ENCODE measurements at places on chromosomes 4 and X.

- DNase-seq, result no peak
These were observed 748.0 kb downstream of the PCDH18 start for GRCh38 chr4:136784326-136784725.

DNA sequence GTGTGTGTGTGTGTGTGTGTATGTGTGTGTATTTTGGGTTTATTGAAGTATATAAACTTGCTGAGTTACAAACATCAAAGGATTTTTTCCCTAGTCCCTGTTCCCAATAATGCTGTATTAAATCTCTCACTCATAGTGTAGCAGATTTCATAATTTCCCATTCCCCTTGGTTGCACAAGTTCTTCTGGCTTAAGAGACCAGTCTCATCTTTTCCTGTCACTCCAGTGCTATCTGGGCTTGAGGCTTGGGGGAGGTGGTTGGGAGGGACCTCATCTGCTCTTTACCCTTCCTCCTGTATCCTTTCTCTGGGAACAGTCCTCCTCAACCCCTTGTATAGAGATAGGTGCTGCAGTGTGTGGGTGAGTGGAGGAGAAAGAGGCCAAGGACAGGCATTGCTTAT is 285.4 kb upstream of the BOD1L1 start:
- DNase-seq, result no peak

- DNase-seq, result no peak
These were observed at the start of gene NDST4 for GRCh38 chr4:115113506-115114106. TSS of gene NDST4 (minus strand) at chr4:115113620. CDS start at chr4:115077036, 36,584 bp downstream.

DNA sequence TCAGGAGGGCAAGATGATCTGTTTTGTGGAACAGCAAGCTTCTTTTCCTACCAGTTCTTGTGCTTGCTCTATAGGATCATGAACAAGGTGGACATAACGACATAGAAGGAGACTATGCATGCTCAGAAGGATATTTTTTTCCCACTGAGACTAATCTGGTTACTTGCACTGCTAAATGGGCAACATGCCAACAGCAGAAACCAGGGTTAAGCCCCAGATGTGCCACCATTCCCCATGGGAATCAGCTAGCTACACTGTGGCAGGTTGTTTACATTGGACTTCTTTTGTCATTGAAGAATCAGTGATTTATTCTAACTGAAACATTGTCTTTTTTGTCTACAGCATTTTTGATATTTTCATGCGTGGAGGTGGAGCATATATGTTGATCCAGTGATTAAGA is 165.6 kb downstream of the C4orf33 start:
- no peak for DNase-seq

DNA sequence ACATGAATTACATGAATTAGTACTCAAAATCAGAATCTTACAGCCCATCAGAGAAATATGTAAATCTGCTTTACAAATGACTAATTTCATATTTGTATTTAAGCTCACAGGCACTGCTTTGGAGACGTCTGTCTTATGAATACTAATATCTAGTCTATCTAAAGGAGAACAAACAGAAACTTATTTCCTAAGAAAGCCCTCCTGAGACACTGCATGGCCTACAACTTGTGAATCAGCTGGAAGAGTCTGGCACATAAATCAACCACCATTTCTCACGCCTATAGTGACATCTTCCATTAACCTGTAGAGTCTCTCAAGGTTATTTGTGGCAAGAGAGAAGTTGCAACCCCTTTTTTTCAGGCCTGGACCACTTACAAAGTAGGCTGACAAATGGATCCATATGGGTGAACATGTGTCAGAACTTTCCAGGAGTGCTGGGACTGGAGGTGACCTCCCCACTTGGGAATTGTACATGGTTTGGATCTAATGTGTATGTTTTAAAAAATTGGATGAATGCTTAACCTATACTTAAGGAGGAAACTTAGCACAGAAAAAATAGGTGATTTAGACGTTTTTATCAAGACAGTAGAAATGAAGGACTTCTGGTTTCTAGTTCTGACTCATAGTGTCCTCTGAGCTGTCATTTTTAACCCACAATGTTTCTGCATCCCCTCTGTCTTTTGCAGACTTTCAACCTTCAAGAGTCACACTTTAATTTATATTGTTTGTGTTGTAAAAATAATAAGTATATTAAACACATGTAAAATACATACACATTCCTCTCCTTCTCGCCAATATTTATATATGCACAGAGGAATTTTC is 83.2 kb upstream of the ARHGAP24 start:
- DNase-seq, result no peak

DNA sequence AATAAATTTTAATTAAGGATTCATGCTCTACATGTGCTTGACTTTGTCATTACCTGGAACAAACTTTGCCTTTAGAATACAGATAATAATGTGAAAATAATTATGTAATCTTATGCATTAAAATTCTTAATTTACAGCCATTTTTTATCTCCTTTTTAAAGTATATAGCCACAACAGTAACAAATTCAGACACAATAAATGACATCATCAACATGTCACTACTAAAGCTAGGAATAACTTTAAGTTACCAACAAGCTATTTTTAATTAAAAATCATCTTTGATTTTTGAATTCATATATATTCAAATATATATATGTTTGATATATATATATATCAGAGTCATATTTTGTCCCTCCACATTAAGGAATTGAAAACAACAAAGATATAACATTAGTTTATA is 107.7 kb downstream of the MAD2L1 start:
- no peak for DNase-seq

DNA sequence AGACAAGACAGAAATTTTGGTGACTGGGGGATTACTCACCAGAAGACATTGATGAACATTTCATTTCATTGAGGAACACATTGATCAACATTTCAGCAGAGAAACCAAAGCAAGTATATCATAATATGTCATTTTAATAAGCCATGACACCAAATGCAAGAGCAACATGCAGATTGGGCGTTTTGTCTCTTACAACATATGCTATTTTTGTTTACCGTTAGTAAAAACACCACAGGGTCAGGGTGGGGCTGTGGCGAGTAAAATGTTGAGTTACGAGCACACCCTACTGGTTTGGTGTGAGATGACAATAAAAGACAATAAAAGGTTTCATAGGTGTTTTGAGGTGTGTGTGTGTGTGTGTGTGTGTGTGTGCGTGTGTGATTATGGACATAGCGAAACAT is 294.5 kb downstream of the PDGFC start:
- no peak for DNase-seq

DNA sequence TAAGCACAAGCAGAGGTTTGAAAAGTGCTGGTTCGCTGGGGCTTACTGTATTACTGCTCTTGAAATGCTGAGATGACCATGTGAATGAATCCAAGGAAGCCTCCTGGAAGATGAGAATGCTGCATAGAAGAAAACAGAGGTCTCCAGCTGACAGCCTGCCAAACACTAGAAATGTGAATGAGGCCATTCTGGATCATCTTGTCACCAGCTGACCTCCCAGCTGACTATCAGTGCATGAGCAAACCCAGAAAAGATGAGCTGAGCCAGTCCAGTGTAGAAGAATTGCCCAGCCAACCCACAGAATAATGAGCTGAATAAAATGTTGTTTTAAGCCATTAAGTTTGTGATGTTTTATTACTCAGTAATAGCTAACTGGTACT is 49.1 kb upstream of the DYNLT3 start:
- no peak for DNase-seq

DNA sequence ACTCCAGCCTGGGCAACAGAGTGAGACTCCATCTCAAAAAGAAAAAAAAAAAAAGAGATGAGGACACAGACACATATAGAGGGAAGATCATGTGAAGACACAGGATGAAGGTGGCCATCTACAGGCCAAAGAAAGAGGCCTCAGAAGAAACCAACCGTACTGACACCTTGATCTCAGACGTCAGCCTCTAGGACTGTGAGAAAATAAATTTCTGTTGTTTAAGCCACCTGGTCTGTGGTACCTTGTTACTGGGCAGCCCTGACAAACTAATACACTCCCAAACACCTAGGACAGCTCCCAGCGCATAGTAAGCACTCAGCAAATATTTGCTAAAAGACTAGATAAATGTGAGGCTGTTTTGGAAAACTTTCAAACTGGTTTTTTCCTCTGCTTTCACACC is 59.2 kb upstream of the SMIM10 start:
- DNase-seq, result no peak

- no peak for DNase-seq
These were observed 32.1 kb downstream of the TSPAN5 start for GRCh38 chr4:98626350-98626749.

DNA sequence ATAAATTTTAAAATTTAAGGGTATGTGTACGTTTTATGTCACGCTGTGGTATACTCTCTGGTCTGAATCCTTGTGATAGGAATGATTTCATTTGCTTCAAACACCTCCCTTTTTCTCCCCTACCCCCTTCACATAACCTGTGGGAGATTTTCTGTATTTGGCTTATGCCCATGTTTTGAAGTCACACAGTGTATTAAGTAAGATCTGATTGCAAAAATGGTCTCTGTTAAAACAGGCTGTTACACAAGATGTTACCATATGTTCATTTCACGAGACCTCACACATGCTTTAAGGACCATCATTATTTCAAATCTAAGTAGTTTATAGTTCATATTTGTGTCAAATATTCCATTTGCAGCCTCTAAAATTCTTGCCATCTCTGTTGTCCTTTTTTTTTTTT is 63.5 kb downstream of the TMEM131L start:
- DNase-seq, result no peak

DNA sequence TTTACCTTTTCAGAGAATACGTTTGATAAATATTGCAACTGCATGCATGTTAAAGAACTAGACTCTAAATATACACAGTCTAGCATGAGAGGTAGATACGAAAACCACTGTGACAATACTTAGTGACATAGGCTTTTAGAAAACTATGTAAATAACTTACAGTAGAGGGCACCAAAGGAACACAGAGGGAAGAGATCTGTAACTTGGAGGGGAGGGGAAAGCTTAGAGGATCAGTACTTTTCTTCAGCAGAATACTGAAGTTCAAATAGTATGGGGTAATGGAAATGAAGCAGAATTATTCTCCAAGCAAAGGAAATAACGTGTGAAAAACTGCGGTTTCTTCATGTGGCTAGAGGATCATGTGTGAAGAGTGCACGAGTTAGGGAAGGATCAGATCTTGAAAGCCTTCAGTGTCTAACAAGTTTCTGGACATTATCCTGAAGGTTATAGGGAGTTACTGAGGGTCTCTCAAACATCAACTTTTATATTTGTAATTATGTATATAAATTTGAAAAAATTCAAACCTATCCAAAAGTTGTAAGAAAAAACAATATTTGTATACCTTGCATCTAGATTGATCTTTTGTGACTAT is 264.3 kb downstream of the NPFFR2 start:
- no peak for DNase-seq

DNA sequence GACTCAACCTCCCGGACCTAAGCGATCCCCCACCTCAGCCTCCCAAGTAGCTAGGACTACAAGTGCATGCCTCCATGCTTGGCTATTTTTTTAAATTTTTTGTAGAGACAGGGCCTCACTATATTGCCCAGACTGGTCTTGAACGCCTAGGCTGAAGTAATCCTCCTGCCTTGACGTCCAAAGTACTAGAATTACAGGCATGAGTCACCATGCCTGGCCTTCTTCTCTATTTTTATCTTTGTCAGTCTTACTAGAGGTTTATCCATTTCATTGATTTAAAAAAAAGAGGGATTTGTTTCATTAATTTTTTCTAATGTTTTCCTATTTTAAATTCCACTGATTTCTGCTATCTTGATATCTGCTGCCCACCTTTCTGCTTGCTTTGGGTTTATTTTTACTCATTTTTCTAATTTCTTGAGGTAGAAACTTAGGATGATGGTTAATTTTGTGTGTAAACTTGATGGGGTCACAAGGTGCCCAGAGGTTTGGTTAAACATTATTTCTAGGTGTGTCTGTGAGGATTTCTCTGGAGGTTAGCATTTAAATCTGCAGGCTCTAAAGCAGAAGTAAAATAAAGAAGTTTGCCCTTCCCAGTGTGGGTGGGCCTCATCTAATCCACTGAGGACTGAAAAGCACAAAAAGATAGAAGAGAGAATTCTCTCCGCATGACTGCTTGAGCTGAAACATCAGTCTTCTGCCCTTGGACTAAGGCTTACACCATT is 116.2 kb upstream of the DCLK2 start:
- no peak for DNase-seq

DNA sequence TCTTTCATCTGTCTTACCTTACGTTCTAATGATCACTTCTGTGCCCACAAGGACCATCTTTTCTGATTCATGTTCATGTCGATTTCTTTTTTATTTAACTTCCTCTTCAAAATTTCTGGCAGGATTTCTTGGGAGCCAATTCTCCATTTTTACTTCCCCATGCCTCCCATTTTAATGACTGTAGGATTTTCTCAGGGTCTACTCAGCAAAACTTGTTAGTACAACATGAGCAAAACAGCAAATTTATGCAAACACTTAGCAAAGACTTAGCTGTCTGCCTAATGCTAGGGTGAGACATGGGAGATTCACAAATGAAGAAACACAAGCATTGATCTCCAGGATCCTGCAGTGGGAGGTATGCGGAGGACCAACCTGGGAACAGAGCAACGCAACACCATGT is 5.5 kb downstream of the CD38 start:
- DNase-seq, result no peak

- DNase-seq, result no peak
These were observed 20.7 kb downstream of the ACE2 start for GRCh38 chrX:15579778-15580747.

DNA sequence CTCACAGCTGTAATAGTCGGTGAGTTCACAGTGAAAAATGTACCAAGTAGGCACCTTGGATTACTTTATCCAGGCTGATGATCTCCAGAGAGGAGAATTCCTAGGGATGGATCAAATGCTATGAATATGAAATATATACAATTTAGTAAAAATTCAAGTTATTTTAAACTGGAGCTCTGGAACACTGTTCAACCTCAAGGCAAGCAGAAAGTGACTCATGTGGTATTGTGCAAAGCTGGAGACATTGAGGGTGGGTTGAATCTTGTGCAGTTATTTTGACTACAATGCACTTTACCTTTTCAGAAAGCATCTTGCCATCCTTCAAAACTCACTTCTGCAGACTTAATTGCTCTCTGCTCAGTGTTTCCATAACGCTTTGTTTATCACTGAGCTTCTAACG is 43.4 kb downstream of the OSTC start:
- DNase-seq, result no peak

- DNase-seq, result no peak
These were observed 384.3 kb upstream of the ACTRT1 start for GRCh38 chrX:128436397-128437103.

Data from stimulated activated CD4-positive, alpha-beta T cell treated with anti-CD3 and anti-CD28 coated beads, Interleukin-2, amount 100 ng/mL, for 4 hours (primary cell).